ENCODE measurements at places on chromosomes 4 and X.

- DNase-seq = no peak
These were observed 34.8 kb downstream of the UBE2K start for GRCh38 chr4:39732728-39733127.

DNA sequence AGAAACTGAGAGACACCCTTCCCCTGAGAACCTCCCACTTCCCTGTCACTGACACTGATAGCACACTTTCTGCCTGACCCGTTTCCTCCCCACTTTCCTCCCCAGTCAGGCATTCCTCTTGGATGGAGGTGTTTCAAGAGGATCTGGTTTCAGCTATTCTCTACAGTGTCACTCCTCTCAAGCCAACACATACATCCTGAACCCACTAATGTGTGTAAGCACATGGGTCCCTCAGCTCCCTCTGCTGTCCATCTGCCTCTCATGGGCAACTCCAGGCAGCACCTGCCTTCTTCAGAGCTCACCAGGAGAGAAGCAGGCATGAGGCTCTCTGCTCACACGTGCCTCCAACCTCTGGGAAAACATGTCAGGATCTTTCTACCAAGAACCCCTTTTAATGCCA, 207.6 kb downstream of the NAF1 start:
- no peak for DNase-seq

DNA sequence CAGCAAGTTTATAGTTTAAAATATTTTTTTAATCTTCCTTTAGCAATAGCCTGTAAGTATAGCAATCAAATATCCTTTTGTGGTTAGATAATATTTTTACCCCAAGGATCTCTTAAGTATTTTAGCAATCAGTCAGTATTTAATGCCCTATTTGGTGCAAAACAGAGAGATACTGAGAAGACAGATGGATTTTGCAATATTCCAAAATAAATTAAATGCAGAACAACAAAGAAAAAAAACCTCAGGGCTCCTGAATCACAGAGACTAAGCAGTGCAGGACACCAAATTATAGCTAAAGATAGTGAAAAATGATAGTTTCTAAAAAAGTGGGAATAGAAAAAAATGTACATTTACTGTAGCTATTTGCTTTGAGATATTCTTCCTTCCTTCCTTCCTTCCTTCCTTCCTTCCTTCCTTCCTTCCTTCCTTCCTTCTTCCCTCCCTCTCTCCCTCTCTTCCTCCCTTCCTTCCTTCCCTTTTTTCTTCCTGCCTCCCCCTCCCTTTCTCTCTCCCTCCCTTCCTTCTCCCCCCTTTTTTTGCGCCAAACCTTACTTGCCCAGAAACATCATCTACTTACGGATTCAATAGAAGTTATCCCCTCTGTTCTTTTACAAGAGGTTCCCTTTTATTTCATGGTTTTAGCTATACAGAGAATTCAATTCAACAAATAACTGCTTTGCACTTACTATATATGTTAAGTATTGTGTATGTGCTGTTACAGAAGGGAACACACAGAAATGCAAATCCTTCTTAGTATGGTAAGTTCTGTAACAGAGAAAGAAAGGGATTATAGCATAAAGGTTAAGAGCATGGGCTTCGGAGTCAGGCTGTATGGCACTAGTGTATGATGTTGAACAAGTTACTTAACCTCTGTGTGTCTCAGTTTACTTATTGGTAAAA, 219.0 kb downstream of the CPE start:
- DNase-seq = no peak

DNA sequence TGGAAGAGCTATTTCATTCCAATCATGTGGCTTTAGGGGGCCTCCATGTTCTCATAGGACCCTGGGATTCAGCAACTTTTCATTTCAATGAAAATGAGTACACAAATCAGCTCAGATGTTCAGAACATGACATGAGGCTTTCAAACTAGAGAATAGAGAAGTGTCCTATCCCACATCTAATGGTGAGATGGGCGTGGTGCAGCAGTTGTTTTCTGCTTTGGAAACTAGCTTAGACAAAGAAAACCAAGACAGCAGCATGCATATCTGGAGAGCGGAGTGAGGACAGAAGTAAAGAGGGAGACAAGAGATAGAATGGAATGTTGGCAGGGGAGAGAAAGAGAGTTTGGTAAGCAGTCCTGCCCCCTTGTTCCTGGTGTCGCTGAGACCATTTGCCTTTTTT, 1009.1 kb upstream of the IGFBP7 start:
- DNase-seq = no peak

GRCh38 chrX:140725500-140725899, 15.9 kb downstream of the LINC00632 start:
- DNase-seq = no peak

DNA sequence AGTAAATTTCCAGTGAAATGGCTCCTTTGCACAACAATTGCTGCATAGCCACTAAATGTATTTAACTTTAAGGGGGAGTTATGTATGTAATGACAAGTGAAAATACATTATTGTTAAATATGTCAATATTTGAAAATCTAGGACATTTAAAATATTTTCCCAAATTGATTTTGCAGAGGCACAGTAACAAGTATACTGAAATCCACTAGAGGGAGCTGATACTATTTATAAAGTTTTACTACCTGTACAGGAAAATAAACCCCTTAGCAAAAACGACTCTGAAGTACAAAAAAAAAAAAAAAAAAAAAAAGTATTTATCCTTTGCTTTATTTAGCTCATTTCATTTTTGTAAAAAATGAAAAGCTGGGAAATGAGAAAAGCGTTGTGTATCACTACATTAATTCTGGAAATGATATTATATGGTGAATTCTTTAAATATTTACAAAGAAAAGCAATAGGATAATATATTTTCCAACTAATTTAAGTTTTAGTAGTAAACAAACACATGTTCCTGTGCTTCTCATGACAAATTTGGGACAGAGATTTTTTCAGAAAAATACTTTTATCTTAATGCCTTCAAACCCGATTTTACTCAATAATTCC, 727.7 kb downstream of the DMD start:
- no peak for DNase-seq

GRCh38 chrX:119082278-119082677, 9.5 kb downstream of the CT47C1 start:
- no peak for DNase-seq

All from CD4-positive, alpha-beta T cell treated with Interleukin-17A for 1 hour (primary cell).